CD4-positive, alpha-beta T cell (primary cell): ENCODE measurements at places on chromosomes 2 and 18.

GRCh38 chr2:164681009-164681408, 59.7 kb upstream of the GRB14 start:
- no peak for DNase-seq

DNA sequence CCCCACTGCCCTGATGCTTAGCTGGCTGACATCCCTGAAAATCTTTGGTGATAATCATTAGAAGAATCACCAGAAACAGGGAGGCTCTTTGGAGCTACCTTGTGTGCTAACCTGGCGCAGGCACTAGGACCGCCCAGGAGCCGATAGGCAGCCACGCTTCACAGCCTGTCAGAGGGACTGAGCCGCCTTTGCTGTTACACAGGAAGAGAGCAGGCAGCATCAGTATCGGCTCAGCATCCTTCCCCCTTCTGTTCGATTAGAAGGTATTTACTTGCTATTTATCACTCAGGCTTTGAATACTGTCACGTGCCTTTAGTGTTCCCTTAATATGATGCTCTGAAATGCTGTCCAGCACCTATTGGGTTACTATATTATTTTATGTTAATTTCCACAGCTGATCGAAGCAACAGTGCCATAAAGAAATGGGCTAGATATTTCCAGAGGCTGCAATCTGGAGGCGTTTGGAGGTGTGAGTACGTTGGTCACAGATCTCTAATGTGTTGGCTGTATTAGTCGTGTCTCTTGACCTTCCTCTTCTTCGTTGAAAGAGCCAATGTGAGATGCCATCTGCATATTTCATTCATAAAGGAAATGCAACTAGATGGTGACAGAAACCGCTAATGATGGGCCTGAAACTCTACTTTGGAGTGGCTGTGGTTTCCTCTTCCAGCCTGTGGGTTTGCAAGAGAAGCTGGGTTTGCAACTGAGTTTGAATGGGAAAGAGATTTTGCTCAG, 110.4 kb upstream of the RAB27B start:
- peak; percentile 29 for DNase-seq

DNA sequence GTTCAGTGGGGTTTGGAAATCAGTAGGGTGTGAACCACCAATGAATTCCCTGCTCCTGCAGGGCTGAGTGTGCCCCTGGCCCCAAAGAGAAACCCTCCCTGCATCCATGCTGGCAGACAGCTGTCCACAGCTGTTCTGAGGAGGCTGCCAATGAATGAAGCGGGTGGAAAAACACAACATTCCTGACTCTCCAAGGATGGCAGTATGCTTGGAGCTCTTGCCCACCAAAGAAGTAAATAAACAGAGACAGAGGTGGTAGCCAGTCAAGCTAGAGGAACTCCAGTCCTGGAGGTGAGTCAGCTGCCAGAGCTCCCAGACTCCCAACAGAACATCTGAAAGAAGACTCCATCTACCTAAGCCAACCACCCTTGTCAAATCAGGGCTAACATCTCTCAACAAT, 6.2 kb downstream of the ZBTB7C start:
- DNase-seq: no peak

DNA sequence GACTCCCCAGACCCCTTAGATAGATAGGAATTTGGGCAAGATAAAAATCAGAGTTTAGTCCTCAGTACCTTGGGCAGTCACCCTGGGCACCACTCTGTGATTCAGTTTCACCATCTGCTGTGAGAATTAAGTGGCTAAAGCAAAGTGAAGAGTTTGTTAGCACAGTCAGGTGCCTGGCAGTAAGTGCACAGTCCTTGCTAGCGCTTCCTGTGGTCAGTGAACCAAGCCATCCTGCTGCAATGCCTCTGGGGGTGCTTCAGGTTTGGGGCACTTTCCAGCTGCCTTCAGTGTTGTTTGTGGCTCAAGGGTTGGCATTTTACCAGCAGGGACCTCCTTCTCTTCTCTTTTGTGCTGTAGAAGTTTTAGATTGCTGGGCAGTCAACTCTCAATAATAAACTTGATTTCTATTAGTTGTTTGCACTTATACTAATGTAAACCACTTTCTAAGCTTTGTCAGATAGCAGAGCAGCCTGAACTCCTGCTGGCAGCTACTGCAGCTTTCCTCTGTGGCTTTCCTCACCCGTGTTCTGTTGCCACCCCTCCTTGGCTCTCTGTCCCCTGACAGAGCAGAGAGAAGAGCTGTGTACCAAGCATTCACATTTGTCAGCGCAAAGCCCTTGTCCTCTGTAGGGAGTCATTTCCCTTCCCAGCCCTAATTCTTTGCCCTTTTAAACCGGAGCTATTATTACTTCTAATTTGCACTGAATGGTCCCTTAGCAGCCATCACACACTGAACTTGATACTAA, 48.4 kb upstream of the RMP24 start:
- no peak for DNase-seq

- no peak for DNase-seq
Measured at GRCh38 chr2:7868836-7869235, 813.0 kb upstream of the ID2 start.

- no peak for DNase-seq
Measured at GRCh38 chr2:105803337-105803736, 58.6 kb downstream of the NCK2 start.
